ENCODE measurements at places on chromosomes 7 and 10.

DNA sequence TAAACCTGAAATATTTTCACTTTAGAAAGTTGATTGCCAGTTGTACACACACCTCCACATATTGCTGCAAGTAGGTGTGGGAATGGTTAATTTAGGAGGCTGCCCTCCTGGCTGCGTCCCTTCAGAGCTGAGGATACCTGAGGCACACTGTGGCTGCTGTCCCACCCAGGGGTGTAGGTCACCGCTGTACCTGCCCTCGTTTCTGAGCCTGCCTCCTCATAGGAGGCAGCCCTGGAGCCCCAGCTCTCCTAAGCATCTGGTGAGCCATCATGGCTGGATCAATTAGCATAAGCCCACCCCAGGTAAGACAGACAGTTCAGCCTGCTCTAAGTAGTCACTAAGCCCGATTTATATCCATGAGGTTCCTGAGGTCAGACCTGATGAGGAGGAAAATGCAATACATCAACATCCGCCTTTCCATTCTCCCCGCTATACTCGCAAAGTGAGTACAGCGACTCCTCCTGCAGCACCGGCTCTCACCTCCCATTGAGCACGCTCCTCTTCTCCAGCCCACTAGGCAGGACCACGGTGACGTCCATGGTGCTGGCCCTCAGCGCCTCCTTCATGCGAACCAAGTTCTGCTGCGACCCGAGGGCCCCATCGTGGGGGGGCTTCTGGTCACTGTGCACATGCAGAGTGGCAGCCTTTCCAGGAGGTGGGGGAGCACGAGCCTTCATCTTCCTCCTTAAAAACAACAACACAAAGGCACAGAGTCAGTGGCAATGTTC, 97.2 kb downstream of the COBL start:
- no peak for DNase-seq

GRCh38 chr10:132132421-132132841, 54.3 kb upstream of the DPYSL4 start:
- no peak for DNase-seq

GRCh38 chr7:130904031-130904757, 170.2 kb upstream of the KLF14 start:
- no peak for DNase-seq

DNA sequence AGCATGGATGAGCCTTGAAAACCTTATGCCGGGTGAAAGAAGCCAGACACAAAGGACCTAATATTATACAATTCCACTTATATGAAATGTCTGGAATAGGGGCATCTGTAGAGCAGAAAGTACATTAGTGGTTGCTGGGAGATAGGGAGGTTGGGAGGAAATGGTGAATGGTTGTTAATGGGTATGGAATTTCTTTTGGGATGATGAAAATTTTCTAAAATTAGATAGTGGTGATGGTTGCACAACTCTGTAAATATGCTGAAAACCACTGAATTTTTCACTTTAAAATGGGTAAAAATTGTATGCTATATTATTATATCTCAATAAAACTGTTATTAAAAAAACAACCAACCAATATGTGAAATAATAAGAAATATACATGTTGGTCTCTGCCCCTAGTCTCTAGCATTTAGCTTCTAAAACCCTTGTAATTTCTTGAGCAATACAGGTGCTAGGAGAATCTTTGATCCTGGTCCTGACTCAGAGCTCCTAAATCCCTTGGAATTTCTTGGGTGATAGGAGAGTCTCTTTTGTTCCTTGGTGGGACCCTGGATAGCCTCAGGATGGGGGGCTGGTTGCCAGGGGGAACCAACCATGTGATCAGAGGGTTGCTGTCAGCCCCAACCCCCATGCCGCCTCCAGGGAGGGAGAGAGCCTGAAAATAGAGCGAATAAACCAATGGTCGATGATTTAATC, 64.0 kb downstream of the TACR2 start:
- no peak for DNase-seq

GRCh38 chr7:26500749-26501352, 209.2 kb downstream of the SNX10 start:
- no peak for DNase-seq

DNA sequence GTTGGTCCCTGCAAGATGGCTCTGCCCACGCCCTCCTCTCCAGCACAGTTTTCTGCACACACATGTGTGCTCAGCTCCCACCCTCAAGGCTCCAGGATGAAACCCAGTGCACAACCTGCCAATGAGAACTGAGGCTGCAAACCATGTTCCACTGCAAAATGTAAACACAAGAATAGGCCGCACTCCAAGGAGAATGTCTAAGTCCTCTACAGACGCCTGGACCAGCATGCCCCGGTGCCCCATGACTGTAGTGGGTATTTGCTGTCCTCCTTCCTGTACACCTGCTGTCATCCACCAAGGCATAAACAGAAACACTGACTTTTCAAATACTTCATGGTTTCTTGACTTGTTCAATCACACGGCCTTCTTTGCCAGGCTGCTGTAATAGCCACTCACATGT, 72.6 kb downstream of the COBL start:
- DNase-seq = no peak

GRCh38 chr7:99016196-99016595, 127.7 kb downstream of the SMURF1 start:
- DNase-seq = no peak

- no peak for DNase-seq
Observed at GRCh38 chr10:118953598-118954393, 75.7 kb upstream of the NANOS1 start.

DNA sequence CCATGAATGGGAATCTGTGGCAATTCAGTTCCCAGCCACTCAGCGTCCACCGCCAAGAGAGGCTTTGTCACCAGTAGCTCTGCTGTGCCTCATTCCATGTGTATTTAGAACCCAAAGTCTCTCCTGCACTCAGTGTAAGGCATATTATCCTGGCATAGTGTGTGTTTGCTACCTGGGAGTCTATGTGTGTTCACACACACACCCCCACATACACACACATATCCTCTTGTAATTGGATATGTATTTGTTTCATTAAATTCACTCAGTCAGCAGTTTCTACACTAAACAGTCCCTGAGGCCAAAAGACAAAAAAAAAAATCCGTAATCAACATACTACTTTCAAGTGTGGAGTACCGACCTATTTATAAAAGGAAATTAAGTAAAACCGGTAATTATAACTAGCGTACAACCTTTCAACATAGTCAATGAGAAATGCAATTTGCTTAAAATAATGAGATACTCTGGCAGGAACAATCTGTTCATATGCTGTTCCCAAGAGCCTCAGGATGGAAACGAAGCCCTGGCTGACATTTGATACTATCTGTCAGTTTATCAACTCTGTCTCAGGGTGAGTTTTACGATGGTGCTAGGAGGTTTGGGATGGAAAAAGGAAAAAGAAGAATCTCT, 425.8 kb upstream of the CELF2 start:
- DNase-seq = no peak

GRCh38 chr10:124057601-124058000, 35.8 kb downstream of the CHST15 start:
- no peak for DNase-seq
